Stomach (tissue), 19 donors: ENCODE measurements at places on chromosomes 16 and 17. TPM values are rescaled to one million over a fixed set of nuclear protein-coding genes. Genes with fewer than 3 reads are reported as not detected.
A peak's percentile ranks its signal among the peaks of the same experiment; 100 is the strongest.

DNA sequence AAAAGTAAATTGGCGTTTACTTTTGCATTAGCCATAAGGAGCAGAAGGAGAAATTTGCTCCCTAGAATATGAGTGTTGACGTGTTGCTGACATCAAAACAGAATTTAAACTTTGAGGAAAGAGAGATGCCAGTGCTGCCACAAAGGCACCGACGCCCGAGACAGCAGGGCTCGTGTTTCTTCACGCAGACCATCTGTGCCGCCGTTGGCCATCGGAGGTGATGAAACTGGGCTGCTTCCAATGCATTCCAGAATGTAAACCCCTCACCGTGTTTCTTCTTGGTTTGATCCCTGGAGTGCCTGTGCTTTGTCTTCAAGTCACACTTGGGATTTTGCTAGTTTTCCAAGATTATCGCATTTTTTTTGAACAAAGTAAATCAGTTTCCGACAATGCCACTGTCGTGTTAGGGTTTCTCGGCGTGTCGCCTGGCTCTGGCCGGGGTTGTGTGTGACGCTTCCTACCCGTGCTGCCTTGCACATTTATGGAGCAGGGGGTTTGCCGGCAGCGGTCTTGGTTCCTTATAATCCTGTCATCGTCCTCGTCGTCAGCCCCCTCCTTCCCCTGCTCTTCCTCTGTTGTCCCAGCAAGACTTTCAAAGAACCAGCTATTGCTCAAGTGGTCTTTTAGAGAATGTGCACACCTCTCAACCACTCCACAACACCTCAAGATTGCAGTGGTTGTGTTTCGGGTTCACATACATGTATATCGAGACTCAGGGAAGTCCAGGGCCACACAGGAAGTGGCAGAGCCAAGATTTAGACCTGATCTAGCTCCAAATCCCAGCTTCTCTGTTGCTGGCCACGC is 103.9 kb downstream of the METRNL start:
- no peak for DNase-seq

DNA sequence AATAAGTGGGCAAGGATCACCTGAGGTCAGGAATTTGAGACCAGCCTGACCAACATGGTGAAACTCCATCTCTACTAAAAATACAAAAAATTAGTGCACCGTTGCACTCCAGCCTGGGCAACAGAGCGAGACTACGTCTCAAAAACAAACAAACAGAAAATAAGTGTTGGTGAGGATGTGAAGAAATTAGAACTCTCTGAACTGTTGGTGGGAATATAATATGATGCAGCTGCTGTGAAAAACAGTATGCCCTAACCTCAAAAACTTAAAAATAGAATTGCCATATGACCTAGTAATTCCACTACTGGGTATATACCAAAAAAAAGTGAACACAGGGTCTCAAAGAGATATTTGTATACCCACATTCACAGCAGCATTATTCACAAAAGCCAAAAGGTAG is 26.1 kb downstream of the GLG1 start:
- DNase-seq: no peak

- DNase-seq: no peak
Observed at GRCh38 chr17:64056269-64057005, 36.0 kb upstream of the ICAM2 start.

DNA sequence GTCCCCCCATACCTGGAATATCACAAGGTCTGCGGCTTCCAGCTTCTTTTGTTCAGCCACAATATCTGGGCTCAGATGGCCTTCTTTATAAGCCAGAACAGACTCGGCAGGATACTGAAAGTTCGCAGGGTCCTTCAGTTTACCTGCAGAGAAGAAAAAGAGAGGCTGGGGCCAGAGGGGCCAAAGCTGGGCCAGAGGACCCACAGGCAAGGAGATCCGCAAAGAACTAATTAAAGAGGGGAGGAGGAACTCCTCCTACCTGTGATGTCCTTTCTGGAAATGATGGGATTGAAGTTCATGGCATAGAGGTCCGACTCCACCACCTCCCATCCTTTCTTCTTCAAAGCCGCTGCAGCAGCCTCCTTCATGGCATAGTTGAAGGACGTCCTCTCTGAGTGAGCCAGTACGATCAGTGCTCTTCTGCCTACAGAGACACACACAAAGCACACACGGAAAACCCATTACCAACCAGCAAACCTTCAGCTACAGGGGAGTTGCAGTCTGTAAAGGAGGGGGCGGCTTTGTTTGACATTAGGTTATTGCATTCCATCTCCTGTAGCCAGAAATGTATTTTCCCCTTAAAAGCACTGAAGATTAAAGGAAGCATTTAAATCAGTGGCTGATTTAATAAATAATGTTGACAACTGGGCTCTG is 8.1 kb downstream of the NQO1 start:
- no peak for DNase-seq

DNA sequence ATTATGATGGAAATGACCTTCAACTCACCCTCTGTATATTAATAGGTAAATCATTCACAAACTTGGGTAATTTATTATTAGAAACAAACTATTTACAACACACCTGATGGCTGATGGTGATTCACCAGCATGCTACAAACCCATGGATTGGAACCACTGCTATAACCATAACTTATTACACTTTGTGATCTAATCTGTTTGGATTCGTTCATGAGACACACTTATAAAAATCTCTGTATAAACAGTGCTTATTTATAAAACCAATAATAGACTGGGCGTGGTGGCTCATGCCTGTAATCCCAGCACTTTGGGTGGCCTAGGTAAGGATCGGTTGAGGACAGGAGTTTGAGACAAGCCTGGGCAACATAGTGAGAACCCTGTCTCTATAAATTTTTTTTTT is 16.0 kb downstream of the SMIM36 start:
- no peak for DNase-seq

- peak; percentile 86 for DNase-seq
Observed at GRCh38 chr16:55711959-55712876, 56.4 kb downstream of the SLC6A2 start.

DNA sequence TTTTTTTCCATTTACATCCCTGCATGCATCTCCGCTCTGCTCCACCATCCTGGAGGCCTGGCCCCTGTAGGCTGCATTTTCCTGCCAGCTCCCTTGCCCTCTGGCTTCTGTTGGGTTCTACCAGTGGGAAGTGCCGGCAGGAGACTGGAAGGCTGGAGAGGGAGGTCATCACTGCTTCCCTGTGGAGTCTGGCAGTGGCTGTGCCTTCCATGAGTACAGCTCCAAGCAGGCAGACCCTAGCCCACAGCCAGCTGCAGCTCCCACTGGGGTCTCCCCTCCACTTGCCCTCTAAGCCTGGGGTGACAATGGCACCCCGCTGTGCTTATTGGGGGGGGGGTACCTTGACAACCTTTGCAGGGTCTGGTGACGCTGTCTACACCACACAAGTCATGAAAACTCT is 37.3 kb downstream of the MMP15 start:
- no peak for DNase-seq

- no peak for DNase-seq
Observed at GRCh38 chr16:67259705-67260104, 10.9 kb downstream of the SLC9A5 start.

- peak; percentile 46 for DNase-seq
Observed at GRCh38 chr17:41338961-41339485, 11.6 kb downstream of the KRT33A start.

- DNase-seq: no peak
Observed at GRCh38 chr17:12973496-12974004, 44.3 kb downstream of the ELAC2 start.

DNA sequence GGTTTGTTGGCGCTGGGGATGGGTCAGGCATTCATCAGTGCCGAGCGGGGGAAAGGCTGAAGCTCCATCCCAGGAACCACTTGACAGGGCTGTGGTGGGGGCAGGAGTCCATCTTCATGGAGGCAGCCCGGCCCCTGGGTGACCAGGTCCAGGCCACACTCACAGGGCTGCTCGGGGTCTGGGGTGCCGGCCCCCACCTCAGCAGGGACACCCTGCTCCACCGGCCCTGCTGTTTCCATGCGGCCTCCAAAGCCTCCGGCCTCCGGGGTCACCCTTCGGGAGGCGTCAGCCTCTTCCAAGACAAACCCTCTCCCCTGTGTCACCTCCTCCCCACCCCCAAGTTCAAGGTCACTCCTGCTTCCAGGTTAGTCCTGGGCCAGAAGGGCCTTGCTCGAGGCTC is 22.1 kb downstream of the GALNS start:
- DNase-seq: no peak

- no peak for DNase-seq
Observed at GRCh38 chr16:27235938-27236245, 32.6 kb downstream of the KDM8 start.

DNA sequence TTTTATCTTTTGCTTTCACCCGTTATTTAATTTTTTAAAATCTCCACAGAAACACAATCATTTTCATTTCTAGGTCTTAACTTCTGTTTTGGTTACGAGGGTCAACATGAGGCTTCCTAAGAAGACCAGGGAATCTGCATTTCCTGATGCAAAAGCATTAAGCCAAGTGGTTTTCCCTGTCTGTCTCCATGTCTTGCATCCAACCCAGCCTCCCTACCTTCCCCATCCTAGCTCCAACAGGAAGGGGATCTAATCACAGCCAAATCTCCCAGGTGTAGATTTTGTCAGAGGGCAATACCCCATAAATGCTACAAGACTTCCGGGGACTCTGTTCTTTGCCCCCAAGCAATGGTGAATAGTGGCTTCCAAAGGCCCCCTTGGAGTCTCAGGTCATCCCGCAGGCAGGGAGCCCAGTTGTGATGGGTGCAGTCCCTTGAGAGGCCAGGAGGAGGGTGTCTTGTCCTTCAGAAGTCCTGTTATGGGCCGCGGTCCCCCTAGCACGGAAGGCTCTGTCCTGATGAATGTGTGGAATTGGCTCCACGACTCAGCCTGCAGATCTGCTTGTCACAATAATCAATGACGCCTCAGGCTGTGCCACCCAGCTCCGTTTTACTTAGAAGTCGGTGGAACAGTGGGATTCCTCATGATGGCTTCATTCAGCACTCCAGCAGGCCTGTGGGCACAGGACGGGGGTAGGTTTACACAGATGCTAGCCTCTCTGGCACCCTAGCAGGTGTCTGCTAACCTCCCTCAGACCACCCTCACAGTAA is 141.1 kb downstream of the RGS9 start:
- DNase-seq: peak; percentile 79

DNA sequence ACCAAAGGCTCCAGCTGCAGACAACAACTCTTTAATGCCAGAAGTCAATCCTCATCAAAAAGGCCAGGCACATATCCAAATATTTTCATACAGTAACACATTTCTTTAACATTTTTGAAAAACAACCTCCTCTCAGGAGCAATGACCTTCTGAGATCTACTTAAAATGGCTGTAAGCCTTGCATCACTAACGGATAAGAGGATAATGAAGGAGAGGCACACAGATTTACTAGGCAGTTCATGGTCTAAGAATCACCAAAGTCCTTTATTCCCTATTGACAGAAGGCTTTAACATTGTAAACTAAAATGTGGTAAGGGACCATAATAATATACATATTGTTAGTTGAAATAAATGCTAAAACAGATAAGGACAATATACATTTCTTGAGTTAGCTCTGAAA is 114.7 kb downstream of the USP32 start:
- DNase-seq: no peak

DNA sequence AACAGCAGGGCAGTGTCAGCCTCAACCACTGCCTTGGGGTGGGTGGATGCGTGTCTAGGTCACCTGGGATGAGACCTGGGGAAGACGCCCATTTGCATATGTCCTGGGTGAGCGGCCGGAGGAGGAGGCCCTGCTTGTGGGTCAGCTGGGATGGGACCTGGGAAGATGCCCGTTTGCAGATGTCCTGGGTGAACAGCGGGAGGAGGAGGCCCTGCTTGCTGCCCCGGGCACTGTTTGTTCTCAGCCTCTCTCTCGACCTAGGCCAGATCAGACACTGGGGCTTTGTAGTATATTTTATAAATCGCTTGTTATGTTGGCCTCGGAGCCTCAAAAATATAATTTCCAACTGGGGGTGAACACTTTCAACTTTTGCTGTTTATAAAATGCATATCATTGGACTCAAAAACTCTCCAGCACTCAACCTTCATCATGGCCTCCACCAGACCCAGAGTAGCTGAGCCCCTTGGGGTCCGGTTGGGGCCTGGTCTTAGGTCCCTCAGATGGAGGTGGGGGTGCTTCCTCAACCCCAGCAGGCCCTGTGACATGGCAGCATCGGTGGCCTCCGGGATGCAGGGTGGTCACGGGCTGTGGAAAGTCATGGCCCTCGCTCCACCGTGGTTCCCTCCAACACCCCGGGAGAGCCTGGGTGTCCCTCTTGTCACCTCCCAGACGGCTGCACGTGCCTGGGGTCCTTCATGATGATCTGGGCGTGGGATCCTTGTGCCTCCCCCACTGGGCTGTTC is 17.3 kb downstream of the DBNDD1 start:
- no peak for DNase-seq

- DNase-seq: peak; percentile 62
Observed at GRCh38 chr16:68265078-68265920, 973 bp downstream of the SLC7A6 start.

- peak; percentile 81 for DNase-seq
Observed at GRCh38 chr16:89067677-89068443, 25.8 kb upstream of the ACSF3 start.

DNA sequence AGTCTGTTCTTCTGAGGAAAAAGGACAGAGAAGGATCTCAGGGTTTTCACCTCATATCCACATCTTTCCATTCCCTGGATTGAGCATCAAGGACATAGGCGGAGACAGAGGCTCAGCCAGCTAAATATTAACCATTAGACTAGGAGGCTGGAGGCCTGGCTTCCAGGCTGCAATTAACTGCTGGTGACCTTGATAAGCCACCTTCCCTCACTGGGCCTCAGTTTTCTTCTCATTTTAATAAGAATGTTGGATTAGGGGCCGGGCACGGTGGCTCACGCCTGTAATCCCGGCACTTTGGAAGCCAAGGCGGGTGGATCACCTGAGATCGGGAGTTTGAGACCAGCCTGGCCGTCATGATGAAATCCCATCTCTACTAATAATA is 25.6 kb upstream of the CNOT1 start:
- DNase-seq: no peak

DNA sequence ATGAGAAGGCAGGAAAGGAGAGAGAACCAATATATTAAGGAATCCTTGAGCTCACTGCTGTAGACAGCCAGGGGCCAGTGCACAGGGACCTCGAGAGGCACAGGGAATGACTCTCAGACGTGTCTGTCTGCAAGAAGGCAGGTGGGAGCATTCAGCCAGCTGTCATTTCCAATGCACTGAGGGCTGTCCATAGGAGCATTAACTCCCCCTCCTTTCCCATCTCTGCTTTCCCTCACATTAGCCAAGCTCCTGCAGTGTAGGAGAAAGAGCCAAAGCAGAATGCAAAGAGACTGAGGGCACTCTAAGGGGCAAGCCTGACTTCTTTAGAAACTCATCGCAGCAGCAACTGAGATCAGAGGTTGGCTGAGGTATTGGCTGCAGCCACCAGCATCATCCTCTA is 218.3 kb downstream of the CDH13 start:
- DNase-seq: peak; percentile 10

Gene PRSS36
- polyA plus RNA-seq: 2.9 TPM

Gene SLC16A13
- polyA plus RNA-seq: 0.56 TPM

Gene FASN
- polyA plus RNA-seq: 36.0 TPM

Gene RNF112
- polyA plus RNA-seq: 2.1 TPM

Gene PTGES3L
- polyA plus RNA-seq: 2.9 TPM

Gene CDT1
- 3.2 TPM for polyA plus RNA-seq

Gene TMC6
- 9.2 TPM for polyA plus RNA-seq

Gene TSPOAP1
- polyA plus RNA-seq: 6.5 TPM
